ENCODE measurements at places on chromosomes 2 and 18.

- DNase-seq = no peak
These were observed 344.9 kb downstream of the LPIN1 start for GRCh38 chr2:12091201-12091806.

GRCh38 chr18:9296233-9297006, 38.2 kb upstream of the TWSG1 start:
- no peak for DNase-seq

DNA sequence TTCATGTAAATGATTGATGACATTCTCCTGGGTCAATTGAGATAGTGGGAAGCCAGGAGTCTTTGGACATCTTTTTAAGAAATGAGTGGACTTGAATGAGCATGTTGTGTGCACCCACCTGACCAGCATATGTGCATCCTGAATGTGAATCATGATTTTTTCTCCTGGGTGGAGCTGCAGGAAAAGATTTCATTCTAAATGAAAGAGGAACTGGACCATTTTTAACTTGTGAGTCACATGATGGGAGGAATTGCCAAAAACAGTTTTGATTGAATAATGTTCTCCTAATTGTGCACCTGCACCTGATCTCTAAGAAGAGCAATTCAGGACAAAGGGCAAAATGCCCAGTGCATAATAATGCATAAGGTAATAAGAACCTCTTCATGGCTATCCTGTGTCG, 32.3 kb downstream of the COPS8 start:
- DNase-seq = no peak

- peak; percentile 68 for DNase-seq
These were observed 676 bp downstream of the ACTR2 start for GRCh38 chr2:65228263-65228750.

DNA sequence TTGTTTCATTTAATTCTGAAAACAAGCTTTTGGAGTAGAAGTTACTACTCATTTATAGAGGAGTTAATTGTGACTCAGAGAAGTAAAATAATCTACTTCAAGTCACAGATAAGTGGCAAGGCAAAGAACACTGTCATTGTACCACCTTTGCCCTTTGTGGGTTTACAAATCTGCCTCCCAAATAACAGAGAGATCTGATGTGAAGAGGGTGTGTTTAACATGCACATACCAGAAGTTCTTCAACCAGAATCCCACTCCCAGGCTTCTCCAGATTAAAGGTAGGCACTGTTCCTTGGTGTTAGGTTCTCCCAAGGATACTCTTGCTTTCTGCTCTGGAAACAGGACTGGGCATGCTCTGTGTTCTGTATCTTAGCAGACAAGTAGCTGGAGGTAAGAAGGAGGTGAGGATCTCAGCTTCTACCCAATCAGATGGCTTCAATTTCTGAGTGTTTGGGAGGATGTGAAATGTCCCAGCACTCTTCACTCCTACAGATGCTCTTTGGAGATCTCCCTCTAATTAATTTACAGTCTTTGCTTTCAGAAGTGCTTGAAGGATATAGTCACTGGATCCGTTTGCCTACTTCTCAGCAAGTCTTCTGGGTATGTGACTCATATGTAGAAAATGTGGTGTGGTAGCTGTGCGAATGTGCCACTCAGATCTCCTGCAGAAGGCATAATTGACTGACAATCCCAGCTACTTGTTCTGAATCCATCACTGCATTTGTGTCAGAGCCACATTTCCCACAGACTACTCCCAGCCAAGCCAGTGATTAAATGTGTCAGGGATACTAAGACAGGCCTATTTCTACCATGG, 111.1 kb downstream of the KLHL14 start:
- peak; percentile 32 for DNase-seq

DNA sequence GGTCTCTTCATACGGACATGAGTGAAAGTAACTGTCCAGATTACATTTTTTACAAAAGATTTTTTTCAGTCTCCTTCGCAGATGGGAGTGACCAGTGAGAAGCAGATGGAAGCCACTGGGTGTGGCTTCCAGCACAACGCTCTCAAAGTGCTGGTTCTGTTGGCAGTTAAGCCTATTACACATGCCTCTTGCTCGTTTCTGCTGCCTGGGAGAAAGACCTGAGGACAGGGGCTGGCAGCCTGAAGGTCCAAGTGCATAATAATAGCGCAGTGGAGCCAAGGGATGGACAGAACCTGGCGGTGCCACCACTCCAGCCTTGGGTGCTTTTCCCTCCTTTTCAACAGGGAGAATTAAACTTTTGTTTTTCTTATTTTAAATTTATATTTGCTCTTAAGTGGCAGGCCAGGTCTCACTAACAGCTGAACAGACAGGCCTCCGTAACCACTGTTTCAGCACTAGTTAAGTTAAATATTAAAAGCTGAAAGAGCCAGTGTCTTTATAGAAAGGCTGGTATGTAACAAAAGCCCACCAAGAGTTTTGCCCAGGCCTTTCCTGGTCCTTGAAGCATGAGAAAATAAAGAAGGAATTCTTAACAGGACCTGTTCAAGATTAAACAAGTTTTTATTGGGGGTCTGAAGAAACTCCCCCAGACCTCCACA, 1.2 kb upstream of the SKA1 start:
- no peak for DNase-seq

- no peak for DNase-seq
These were observed 961.6 kb upstream of the LRRTM1 start for GRCh38 chr2:81266106-81266505.

DNA sequence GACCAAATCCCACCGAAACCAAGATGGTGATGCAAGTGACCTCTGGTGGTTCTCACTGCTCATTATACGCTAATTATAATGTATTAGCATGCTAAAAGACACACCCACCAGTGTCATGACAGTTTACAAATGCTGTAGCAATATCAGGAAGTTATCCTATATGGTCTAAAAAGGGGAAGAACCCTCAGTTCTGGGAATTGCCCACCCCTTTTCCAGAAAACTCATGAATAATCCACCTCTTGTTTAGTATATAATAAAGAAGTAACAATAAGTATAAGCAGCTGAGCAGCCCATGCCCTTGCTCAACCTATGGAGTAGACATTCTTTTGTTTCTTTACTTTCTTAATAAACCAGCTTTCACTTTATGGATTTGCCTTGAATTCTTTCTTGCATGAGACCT, 31.0 kb upstream of the FMNL2 start:
- DNase-seq = no peak

- DNase-seq = no peak
These were observed 19.6 kb downstream of the USP39 start for GRCh38 chr2:85635636-85636035.
